SHP77 (cell line): ENCODE measurements at places on chromosomes 11 and 22.

- DNase-seq = no peak
Observed at GRCh38 chr11:69293087-69293486, 868 bp upstream of the MYEOV start.

- no peak for DNase-seq
Observed at GRCh38 chr11:64230985-64231365, 627 bp downstream of the DNAJC4 start.

DNA sequence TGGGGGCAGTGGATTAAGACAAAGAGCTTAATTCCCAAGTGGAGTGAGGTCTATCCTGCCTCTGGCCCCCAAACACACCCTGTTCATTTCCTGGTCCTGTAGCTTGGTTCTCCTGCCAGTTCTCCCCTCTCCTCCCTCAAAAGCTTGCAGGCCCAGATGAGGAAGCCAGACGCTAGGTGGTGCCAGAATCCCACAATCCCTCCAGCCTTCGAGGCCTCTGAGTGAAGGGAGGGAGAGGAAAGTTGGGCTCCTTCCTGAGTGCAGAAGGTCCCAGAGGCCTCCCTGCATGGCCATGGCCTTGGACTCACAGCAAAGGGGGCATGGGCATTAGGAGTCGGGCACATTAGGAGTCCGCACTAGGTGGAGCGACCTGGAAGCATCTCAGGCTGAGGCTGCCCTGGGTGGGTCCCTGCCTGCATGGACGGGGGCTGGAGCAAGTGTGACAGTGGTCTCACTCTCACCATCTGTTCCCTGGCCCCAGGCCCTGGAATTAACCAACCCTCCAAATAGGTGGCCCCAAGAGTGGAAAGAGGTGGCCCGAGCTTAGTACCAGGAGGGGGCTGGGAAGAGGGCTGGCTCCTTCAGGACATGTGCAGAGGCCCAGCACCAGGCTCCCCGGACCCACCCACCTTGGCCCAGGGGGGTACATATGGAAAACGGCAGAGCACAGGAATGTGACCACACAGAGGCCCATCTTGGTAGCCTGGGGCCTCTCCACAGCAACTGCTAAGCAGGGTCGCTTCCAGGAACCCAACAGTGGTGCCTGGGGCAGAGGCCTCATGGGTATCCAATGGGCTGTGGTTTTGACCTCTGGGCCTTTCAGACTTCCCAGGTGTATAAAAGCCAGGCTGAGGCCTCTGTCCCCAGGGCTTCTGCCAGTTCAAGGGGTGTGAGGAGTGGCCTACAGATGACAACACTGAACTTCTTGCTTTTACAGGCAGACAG, 5.2 kb downstream of the FXYD2 start:
- DNase-seq = peak; percentile 76

GRCh38 chr11:70650075-70650909, 252.0 kb downstream of the CTTN start:
- DNase-seq = no peak

DNA sequence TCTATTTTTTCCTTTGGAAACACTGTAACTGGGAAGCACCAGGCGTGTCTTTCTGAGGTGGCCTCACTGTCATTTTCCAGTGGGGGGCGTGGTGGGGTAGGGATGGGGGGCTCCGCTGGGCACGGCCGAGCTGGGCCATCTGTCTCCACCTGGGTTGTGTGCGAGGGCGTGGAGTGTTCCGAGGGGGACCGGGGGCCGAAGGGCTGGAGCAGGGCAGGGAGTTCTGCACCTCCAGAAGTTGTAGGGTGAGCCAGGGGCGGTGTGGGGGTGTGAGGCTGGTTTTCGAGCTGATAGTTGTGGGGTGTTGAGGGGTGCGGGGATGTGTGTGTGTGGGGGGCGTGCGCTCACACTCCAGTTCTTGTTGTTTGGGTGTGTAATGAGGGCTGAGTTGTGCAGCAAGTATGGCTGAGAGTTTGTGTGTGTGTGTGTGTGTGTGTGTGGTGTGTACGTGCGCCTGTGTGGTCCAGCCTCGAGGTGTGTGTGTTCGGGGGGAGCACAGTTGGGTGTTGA, 10.8 kb downstream of the YPEL4 start:
- no peak for DNase-seq

DNA sequence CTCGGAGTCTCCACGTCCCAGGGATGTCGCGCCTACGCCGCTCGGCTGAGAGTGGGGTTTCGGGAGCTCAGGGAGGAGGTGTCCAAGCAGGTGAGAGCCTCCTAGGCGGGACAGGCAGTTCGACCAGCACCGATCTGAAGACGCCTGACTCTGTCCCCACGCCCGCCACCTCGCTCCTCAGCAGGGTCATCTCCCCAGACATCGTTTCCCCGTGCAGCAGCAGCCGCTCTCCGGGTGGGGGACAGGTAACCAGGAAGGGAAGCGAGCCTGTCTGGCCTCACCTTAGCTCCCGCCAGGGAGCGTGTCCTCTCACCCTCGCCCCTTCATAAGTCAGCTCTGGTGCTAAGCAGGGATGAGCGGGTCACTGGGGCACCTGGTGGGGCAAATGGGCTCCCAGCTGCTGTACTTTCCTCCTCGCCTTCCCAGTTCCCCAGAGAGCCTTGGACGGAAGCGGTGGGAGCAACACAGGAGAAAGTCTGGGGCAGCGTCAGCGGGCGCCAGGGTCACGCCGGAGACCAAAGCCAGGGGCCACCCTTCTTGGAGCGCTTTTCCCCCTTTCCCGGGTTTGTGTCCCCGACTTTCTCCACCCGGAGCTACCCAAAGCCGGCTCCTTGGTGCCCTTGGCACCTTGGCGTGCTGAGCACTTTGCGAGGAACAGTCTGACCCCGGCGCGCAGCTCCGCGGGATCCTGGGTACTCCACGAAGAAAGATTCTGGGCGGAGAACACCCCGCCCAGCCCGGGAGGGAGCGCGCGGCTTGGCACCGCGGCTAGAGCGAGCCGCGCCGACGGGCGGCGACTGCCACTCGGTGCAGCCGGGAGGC, 1.6 kb downstream of the SPON1 start:
- no peak for DNase-seq

GRCh38 chr11:68116126-68116525, 5.1 kb downstream of the CHKA start:
- no peak for DNase-seq

- no peak for DNase-seq
Observed at GRCh38 chr11:40513281-40513680, 946.2 kb downstream of the LRRC4C start.

DNA sequence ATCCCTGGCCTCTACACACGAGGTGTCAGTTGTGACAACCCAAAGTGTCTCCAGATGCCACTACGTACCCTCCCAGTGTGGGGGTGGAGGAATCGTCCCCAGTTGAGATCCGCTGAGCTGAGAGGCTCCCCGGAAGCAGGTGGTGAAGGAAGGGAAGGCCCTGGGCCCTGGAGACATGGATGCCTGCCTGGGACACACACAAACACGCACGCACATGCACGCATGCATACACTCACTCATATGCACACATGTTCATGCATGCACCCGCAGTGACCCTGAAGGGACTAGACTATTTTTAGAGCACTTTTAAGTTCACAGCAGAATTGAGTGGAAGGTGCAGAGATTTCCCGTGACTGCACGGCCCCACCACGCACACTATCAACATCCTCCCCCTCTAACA, 50.9 kb downstream of the PARVB start:
- no peak for DNase-seq

GRCh38 chr22:31943978-31944699, at the start of gene YWHAH:
Gene YWHAH, plus strand, starts transcription at chr22:31944535. Its CDS starts 199 bp downstream, at chr22:31944734.
- DNase-seq = peak; percentile 89

DNA sequence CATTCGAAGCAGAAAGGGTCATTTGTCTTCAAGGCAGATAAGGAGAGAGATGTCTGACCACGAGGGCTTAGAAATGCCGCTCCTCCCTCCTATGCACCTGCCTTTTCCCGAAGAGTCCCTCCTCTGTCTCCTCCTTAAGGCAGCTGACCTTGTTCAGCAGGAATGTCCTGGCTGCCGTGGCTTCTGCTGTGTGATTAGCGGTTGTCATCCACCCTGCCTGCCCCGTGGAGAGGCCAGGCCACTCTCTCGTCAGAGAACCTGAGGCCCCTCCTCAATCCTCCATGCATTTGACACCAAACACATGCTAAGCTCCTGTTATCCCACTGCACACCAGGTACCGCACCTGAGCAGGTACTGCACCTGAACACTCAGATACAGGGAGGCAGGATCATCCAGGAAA, 834.6 kb downstream of the TBC1D22A start:
- DNase-seq = no peak

DNA sequence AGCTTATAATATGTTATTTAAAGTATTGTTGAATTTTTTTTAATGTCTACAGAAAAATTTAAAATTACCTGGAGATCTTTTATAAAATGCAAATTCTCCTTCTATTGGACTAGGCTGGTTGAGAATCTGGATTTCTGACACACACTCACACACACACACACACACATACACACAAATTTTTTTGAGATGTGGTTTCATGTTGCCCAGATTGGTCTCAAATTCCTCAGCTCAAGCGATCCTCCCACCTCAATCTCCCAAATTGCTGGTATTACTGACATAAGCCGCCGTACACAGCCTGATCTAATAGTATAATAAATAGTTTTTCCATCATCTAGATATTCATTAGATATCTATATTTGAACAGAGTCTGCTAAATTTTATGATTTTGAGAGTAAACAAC, 4.5 kb upstream of the RFPL1 start:
- no peak for DNase-seq

GRCh38 chr22:33921525-33922348, 1.5 kb upstream of the LARGE1 start:
- DNase-seq = peak; percentile 44

DNA sequence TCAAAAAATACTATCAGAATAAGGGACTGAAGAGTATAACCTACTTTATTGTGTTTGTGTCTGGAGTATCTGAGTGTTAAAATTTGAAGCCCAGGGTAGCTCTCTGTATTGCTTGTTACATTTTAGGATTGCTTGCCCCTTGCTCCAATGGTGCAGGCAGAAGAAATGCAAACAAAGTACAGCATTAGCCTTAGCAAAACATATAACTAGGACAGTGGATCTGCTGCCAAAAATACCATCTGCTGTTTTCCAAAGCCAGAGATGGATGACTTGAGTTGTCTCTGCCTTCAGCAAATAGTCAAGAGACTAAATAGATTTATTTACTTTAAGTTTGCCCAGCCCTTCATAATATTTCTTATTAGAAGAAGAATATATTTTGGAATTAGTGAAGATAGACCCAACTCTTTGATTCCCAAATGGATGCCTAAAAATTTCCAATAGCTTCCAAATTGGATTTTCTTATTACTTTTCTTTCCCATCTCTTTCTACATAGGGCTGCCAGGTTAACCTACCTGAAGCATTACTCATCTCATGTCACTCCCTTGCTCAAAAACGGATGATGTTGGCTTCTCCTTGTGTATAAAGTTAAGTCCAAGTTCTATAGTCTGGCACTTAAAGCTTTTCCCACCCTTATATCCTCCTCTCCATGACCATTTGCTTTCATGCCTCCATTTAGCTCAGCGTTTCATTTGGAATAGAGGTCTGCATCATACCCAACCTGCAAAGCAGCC, 66.3 kb downstream of the LDLRAD3 start:
- peak; percentile 47 for DNase-seq

GRCh38 chr11:78417175-78417887, at the start of gene GAB2:
Gene GAB2, minus strand, starts transcription at chr11:78417820. Its CDS starts 100 bp downstream, at chr11:78417720.
- DNase-seq = no peak
